ENCODE measurements at places on chromosomes 12 and 14.
A peak's percentile ranks its signal among the peaks of the same experiment; 100 is the strongest.

DNA sequence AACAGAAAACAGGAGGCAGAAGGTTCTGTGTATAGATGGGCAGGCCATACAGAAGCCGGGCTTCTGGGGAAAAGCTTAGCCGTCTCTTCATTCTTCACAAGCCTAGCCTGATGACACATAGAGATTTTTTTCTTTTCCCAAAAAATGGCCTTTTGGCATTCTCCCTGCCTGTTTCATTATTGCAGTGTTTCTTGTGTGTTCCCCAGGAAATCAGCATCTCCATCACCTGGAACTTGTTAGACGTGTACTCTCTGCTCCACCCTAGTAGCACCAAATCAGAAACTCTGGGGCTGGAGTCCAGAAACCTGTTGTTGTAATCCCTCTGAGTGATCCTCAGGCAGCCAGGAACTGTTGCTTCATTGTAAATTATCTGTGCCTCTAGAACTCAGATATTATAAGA is 388.1 kb downstream of the CCDC91 start:
- no peak for DNase-seq

GRCh38 chr12:3278681-3279414 is 201.7 kb downstream of the TSPAN9 start:
- DNase-seq, result no peak

DNA sequence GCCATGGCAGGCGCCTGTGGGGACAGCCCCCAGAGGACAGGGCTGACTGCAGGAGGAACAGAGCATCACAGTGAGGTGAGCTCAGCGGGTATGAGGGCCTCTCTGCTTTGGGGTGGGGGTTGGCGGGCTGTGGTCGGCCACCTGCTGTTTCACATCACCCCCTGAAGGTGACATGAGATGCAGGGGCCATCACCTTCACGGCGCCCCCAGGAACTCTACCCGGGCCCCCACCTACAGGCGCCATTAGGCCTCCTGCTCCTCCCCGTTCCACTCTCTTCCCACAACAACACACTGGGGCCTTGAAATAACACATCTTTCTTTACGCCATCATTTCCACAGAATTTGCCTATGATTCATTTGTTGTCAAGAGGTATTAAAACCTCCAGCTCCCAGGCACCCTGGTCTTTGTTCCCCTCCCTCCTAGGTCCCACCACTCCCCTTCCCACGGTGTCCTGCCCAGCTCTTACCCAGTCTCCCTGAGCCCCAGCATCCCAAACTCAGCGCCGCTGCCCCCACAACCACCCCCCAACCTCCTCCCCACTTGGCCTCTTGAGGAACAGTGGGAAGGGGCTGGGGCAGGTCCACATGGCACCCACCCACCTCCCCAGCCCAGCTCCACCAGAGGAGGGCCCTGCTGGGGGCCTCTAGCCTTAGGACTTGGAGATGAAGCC is 12.7 kb upstream of the HDAC7 start:
- DNase-seq, result no peak

- peak; percentile 34 for DNase-seq
Measured at GRCh38 chr14:95196268-95196667, 38.9 kb upstream of the DICER1 start.

Data from SW480 (cell line).